Activated T-cell treated with anti-CD3 and anti-CD28 coated beads, Interleukin-2, amount 50 U/mL, for 72 hours (primary cell): ENCODE measurements at places on chromosomes 6 and 20.

- no peak for DNase-seq
Observed at GRCh38 chr6:95143408-95144180, 433.7 kb upstream of the MANEA start.

GRCh38 chr6:4640139-4640538 lies 136.1 kb upstream of the CDYL start:
- DNase-seq: no peak

- peak; percentile 50 for DNase-seq
Observed at GRCh38 chr20:33653218-33653899, 8.8 kb upstream of the C20orf144 start.

DNA sequence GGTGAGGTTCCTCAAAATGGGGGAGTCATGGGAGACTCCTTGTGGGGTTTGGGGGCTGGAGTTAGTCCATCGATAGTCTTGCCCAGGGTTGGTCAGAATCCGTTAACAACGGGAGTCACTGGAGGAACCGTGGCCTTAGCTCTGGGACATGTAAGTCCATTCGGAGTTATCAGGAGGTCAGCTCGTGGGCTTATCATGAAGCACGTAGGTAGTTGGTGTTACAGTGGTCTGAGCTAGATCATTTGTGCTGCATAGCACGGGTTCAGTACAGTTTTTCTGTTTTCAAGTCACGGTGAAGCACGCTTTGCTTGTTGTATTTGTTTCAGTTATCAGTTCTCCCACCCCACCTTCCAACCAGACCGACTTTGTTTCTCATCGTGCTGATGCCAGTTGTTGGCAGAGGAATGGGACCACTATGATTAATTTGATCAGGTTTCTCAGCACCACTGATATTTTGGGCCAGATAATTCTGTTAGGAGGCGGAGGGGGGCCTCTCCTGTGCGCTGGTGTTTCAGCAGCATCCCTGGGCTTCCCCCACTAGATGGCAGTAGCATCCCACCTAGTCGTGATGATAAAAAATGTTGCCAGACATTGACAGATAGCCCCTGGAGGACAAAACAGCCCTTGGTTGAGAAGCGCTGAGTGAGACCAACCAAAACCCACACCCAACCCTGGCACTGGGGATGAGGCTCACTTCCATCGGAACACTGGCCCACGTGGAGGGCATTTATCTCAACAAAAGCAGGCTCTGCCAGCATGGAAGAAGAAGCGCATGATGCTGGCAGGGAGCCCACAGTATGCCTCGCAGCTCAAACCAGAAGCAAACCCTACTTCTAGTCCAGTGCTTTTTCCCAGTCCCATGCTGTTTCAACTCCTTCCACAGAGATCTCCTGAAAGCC lies 2.2 kb upstream of the APMAP start:
- peak; percentile 85 for DNase-seq

GRCh38 chr20:34047917-34048316 lies 54.2 kb downstream of the RALY start:
- DNase-seq: no peak

- DNase-seq: no peak
Observed at GRCh38 chr6:4364711-4365110, 229.3 kb upstream of the ECI2 start.

- no peak for DNase-seq
Observed at GRCh38 chr20:57573894-57574293, 13.0 kb downstream of the PCK1 start.

- DNase-seq: peak; percentile 65
Observed at GRCh38 chr6:117449549-117450439, 24.1 kb upstream of the ROS1 start.

- no peak for DNase-seq
Observed at GRCh38 chr6:148811459-148811858, 64.6 kb downstream of the UST start.

DNA sequence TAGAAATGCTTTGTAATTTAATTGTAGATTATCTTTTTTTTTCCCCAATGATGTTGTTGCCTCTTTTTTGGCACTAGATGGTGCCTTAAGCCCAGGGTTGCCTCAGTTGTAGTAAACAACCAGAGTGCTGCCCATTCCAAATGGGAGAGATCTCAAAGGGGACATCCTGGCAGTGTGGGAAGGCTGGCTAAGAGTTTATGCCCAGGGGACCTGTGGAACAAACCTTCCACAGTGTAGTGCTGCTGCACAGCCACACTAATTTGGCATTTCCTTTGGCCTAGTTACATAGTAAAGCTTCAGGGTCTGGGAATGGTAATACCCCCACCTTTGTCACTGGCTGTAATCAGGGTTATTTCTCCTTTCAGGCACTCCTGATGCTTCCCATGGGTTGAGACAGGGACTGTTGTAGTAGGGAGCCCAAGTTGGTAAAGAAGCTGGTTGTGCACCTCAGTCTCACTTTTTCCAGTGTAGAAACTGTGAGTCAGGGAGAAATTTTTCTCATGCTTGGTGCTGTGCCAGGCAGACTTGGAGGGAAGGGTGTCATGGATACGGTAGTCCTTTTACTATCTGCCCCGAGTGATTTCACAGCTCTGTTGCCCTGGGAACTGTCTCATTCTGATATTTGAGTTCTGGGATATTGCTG lies 177.8 kb upstream of the ECI2 start:
- no peak for DNase-seq

GRCh38 chr6:109714166-109714565 lies 23.1 kb downstream of the FIG4 start:
- DNase-seq: no peak

DNA sequence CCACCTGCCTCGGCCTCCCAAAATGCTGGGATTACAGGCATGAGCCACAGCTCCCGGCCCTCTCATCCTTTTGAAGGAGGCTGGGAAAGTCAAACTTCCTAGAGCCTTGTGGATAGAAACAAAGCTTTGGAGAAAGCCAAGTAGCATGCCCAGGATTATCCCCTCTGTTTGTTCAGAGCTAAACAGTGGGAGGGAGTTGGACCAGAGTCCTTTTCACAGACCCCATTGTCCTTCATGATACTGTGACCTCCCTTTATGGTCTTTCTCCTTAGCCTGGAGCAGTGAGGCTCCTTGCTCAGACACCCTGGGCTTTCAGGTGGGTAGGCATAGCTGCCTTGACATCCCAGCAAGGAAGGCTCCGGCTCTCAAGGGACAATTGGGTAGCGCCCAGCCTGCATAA lies 25.4 kb downstream of the ARFGEF3 start:
- no peak for DNase-seq

- DNase-seq: no peak
Observed at GRCh38 chr6:79841577-79842375, 105.6 kb downstream of the ELOVL4 start.

DNA sequence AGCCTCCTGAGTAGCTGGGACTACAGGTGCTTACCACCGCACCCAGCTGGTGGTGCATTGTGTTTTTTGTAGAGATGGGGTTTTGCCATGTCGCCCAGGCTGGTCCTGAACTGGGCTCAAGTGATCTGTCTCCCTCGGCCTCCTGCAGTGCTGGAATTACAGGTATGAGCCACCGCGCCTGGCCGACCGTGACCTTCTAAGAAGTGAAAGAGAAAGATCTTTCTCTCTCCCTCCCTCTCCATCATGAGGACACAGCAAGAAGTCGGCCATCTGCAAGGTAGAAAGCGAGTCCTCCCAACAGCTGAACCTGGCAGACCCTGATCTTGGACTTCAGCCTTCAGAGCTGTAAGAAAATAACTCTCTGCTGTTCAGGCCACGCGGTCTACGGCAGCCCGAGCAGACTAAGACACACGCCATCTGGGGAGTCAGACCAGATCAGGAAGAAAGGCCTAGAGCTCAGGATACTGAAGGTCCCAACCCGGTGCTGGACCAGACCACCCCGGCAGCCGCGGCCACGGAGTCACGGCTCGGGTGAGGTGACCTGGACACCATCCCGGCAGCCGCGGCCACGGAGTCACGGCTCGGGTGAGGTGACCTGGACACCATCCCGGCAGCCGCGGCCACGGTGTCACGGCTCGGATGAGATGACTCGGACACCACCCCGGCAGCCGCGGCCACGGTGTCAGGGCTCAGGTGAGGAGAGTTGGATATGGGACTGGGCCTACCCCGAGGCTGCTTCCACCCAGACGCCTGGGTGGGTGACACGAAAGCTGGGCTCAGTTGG lies 9.6 kb downstream of the GMEB2 start:
- DNase-seq: no peak

GRCh38 chr6:166693880-166694279 lies 66.8 kb upstream of the RPS6KA2 start:
- DNase-seq: no peak
